Left renal cortex interstitium (tissue), 4 donors: ENCODE measurements at places on chromosomes 12 and 14.

- DNase-seq, result no peak
Observed at GRCh38 chr12:80193865-80194264, 94.5 kb downstream of the OTOGL start.

GRCh38 chr14:99649219-99649618 lies 4.3 kb downstream of the HHIPL1 start:
- no peak for DNase-seq

DNA sequence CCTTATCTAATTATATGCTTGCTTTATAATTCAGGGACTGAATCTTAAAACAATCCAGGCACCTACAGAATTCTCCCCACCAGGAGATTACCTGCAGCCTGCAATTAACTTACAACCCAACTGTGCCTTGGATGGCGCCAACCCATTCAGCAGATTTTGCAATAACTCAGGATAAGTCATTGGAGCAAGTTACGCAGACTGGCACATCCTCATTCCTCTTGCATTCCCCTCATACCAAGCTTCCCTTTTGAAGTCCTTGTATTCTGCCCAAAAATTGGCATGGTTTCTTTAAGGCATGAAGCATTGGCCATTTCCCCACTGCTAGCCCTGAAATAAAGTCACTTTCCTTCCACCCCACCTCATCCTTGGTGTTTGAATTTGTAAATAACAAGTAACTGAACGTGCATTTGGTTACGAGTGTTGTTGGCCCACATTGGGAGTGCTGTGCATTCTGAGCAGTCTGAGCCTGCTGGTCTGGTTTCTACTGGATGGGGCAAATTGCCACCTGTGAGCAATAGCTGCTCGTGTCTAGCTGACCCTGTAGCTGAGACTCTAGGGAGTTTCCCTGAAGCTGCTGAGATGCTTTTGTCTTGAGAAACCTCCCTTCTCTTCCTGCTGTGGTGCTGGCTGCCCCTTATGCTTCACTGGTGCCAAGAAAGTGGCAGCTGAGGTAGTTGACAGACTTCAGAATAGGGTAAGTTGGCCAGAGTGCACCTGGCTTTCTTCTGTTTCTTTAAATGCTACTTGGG lies 99.2 kb upstream of the SCAF11 start:
- no peak for DNase-seq

DNA sequence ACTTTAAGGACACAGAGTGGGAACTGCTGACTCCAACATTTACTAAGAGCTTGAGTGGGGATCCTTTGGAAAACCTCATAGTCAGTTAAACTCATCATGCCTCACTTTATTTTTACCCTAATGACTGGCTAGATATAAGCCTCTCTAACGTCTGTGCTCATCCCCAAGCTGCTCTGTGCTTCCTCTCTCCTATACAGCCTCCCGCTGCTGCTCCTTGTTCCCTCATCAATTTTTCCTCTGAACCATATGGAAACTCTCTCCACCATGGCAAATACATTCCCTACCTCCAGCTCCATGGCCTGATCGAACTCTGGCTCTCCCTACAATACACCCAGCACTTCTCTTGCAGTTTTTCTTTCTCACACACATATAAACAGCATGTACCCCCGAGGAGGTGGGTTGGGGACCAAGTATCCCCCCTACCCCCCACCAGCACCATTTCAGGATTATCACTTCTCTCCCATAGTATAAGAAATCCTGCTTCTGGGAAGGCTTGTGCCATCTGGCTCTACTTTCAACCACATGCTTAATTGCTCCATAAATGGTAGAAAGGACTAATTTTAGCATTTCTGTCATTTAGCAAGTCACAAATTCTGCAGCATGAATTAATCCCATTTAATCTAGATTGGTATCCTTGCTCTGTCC lies 39.2 kb upstream of the DYRK2 start:
- DNase-seq, result no peak

GRCh38 chr12:47751561-47751960 lies 7.1 kb downstream of the RAPGEF3 start:
- DNase-seq, result no peak

- no peak for DNase-seq
Observed at GRCh38 chr14:86237733-86238132, 707.8 kb downstream of the FLRT2 start.

DNA sequence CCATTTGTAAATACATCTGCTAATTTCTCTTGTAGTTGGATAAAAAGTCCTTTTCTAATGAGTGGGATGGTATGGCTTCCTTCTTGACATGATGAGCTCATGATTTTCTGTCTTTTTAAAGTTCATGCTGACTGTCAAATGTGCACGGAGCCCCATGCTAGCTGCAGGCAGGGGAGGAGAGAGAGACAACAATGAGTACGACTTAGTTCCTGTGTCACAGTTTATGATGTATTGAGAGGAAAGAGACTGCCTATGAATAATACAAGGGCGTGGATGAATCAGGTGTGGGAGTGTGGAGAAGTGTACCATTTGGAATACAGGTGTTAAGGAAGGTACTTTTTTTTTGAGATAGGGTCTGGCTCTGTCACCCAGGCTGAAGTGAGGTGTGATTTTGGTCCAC lies 10.7 kb upstream of the TBC1D30 start:
- no peak for DNase-seq

GRCh38 chr12:97960225-97960624 lies 497.6 kb downstream of the RMST start:
- DNase-seq, result no peak

- DNase-seq, result no peak
Observed at GRCh38 chr14:59830338-59830734, 40.2 kb downstream of the RTN1 start.

DNA sequence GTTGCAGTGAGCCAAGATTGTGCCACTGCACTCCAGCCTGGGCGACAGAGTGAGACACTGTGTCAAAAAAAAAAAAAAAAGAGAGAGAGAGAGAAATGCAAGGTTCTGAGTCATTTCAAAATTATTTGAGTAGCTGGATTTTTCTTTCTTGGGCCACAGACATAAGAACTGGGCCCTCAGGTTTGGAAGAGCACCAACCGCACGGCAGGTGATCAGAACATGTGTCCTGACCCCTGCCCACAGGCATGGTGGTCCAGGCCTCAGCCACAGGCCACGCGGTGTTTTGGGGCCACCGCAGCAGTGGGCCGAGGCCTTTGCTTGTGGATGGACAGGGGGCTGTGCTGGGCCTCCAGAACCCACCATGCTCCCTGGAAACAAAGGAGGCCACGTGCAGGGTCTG lies 126.7 kb downstream of the CALM1 start:
- no peak for DNase-seq

- peak; percentile 53 for DNase-seq
Observed at GRCh38 chr12:115382681-115383080, 698.7 kb upstream of the TBX3 start.

- DNase-seq, result no peak
Observed at GRCh38 chr12:42364692-42365091, 38.7 kb downstream of the PPHLN1 start.

GRCh38 chr14:97319691-97320090 lies 522.5 kb downstream of the VRK1 start:
- DNase-seq, result no peak

GRCh38 chr14:93113678-93114067 lies 2.1 kb downstream of the ITPK1 start:
- no peak for DNase-seq

DNA sequence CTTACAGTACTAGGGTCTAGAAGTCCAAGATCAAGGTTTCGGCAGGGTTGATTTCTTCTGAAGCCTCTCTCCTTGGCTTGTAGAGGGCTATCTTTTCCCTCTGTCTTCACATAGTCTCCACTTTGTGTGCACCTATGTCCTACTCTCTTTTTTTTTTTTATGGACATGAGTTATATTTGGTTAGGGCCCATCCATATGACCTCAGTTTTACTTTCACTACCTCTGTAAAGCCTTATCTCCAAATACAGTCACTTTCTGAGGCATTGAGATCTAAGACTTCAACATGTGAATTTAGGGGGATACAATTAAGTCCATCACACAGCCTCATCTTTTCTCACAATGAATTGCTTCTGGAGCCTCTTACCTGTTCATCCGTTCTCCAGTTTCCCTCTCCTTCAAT lies 5.9 kb upstream of the SPTB start:
- DNase-seq, result no peak

GRCh38 chr12:29691161-29691854 lies 92.4 kb downstream of the TMTC1 start:
- DNase-seq, result no peak

- no peak for DNase-seq
Observed at GRCh38 chr12:51348116-51348515, 1.6 kb upstream of the CELA1 start.

DNA sequence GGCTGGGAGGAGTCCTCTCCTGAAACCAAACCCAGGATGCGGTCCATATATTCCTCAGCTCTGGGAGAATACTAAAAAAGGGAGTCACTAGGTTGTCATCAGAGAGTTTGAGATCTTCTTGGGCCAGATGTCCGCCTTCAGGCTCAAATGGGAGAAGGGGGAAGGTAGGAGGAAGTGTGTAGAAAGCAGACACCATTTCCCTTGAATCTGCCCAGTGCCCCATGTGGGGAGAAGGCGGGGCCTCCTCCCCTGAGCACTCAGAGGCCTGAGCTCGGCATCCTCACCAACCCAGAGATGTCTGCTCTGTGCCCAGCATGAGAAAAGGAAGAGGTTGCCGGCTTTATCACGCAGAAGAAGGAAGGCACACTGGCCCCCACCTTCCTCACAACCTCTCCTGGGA lies 37.3 kb downstream of the LTBP2 start:
- DNase-seq, result no peak

DNA sequence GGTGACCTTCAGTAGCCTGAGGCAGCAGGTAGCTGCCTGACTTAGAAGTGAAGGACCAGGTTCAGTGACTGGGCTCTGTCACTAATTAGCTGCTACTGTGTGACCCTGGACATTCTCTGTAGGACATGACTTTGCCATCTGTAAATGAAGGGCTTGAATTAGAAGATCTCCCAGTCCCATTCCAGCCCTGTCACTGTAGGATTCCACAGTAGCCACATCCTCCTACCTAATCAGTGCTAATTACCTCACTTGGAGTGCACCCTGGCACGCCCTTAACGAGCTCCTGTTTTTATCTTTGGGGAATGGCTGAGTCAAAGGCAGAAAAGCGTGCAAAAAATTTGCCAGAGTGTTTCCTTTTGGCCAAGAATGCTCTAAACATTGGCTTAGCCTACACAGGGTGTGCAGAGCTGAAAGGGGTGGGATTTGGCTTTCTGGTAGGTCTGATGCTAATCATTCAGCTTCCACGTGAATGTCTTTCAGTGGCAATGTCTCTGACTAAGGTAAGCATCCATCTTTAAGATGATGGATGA lies 6.8 kb downstream of the NTF3 start:
- DNase-seq, result no peak

DNA sequence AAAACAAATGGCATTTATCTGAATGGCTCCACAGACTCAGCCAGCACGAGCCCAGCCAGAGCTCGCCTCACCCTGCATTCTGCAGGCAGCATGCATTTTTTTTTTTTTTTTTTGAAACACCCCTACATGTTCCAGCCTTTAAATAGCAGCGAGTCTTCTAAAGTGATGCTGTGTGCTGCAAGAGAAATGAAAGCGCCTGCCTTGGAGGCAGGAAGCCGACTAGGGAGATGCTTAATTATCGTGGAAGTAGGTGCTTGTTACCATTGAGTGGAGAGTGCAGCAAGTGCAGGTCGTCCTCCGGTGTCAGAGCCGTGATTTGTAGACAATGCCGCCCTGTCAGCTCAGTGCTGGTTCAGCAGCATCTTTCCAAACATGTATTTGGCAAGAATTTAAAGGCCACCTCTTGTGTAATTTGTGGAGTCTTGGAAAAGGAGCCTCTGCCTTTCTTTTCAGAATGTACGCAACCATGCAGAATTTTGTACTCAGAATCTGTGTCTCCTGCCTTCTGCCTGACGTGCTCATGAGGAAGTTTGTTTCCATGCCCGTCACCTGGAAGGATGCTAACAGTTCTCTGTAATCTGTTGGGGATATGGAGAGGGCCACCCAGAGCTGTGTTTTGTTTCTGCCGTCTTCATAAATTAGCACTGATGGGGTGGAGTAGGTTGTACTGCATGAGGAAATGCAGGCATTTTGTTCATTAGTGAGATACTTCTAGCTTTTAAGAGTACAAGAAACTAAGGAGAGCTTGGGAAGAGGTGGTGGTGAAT lies 345.9 kb upstream of the RGS6 start:
- no peak for DNase-seq

- DNase-seq, result no peak
Observed at GRCh38 chr12:5187136-5187535, 143.5 kb downstream of the KCNA5 start.

- DNase-seq, result no peak
Observed at GRCh38 chr12:67650388-67651131, 2.0 kb downstream of the DYRK2 start.

GRCh38 chr14:59897757-59898383 lies 22.1 kb upstream of the LRRC9 start:
- no peak for DNase-seq

DNA sequence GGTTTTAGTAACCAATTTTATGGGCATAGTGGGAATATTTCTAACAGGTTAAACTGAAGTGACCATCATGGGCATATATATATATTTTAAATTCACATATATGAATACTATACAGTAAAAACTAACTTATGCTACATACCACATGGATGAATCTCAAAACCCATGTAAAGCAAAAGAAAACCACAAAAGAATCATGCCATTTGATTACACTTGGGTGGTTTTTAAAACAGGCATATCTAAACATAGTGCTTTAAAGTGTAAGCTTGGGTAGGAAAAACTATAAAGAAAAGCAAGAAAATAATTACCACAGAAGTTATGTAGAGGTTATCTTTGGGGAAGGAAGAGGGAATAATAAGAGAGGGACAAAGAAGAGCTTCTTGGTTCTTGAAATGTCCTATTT lies 326.1 kb downstream of the NAV3 start:
- no peak for DNase-seq

DNA sequence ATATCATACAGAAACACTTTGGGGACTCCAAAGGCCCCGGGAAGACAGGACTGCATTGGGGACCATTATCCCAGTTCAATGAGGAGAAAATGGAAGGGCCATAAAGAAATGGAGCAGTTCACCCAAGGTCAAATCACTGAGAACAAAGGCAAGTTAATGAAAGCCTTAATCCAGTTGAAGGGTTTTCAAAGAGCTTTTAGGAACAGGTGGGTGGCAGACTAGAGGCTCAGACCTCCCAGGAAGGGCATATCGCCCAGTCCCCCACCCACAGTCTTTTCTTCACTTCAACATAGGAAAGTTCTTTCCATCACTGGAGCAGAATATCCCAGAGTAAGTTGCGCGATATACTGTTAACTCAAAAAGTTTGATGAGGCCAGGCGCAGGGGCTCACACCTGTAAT lies 136.1 kb upstream of the CCND2 start:
- DNase-seq, result no peak
